ENCODE measurements at places on chromosomes 6 and 20. TPM values are rescaled to one million over a fixed set of nuclear protein-coding genes. Genes with fewer than 3 reads are reported as not detected.

DNA sequence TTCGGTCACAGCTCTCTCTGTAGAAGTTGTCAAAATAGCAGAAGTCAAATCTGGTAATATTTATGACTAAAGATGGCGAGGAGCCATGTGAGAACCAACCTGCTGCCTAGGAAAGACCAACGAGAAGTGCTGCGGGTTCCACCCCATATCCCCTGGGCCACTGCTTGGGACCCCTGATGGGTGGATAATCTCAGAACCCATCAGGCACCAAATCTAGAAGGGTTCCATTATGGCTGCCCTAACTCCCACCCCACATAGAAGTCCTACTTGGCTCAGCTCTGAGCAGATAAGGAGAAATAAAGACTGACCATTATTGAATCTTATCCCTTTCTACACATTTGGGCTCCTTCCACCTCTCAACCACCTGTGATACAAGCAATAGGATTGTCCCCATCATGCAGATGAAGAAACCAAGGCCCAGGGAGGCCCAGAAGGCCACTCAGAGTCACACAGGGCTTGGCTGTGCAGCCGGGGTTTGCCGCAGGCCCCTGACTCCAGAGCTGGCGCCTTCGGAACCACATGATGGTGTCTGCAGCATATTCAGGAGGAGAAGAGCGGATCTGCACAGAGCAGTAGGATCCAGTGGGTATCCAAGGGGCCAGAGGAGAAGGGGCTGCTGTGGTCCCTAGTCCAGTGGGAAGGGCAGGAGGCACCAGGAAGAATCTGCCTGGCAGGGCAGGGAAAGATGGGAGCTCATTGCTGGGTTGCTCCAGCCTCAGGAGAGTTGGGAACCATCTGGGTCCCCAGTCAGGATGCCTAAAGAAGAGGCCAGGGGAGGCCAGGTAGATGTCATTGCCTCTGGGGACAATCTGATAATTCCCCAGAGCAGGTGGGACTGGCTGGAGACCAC lies 9.6 kb upstream of the PCMTD2 start:
- no peaks in the 10 kb centered on the region for H3K4me1 ChIP-seq
- no peak for DNase-seq

- H3K27ac ChIP-seq: no peak overlapping the region
- no peak overlapping the region for H3K4me3 ChIP-seq
- no peaks in the 10 kb centered on the region for H3K27me3 ChIP-seq
- no peaks in the 10 kb centered on the region for H3K4me1 ChIP-seq
Measured at GRCh38 chr6:62039605-62040004, 246.4 kb downstream of the KHDRBS2 start.

GRCh38 chr6:45351667-45352066 lies 23.5 kb downstream of the RUNX2 start:
- H3K36me3 ChIP-seq: no peaks in the 10 kb centered on the region
- no peak overlapping the region for H3K27ac ChIP-seq
- no peaks in the 10 kb centered on the region for H3K27me3 ChIP-seq
- H3K4me1 ChIP-seq: no peaks in the 10 kb centered on the region

GRCh38 chr6:45437439-45437815 lies 59.7 kb upstream of the SUPT3H start:
- no peak overlapping the region for H3K4me3 ChIP-seq
- H3K27ac ChIP-seq: no peak overlapping the region
- no peaks in the 10 kb centered on the region for H3K27me3 ChIP-seq
- no peak for DNase-seq
- H3K4me1 ChIP-seq: peaks cover 40% of the 10 kb centered on the region
- H3K36me3 ChIP-seq: no peaks in the 10 kb centered on the region

The TRIM15 gene
- total RNA-seq: not detected

The GPX5 gene
- total RNA-seq: not detected

The GSTA2 gene
- total RNA-seq: not detected

Data from CD8-positive, alpha-beta memory T cell (primary cell).